ENCODE measurements at places on chromosomes 2 and 18. TPM values are rescaled to one million over a fixed set of nuclear protein-coding genes. Genes with fewer than 3 reads are reported as not detected.

DNA sequence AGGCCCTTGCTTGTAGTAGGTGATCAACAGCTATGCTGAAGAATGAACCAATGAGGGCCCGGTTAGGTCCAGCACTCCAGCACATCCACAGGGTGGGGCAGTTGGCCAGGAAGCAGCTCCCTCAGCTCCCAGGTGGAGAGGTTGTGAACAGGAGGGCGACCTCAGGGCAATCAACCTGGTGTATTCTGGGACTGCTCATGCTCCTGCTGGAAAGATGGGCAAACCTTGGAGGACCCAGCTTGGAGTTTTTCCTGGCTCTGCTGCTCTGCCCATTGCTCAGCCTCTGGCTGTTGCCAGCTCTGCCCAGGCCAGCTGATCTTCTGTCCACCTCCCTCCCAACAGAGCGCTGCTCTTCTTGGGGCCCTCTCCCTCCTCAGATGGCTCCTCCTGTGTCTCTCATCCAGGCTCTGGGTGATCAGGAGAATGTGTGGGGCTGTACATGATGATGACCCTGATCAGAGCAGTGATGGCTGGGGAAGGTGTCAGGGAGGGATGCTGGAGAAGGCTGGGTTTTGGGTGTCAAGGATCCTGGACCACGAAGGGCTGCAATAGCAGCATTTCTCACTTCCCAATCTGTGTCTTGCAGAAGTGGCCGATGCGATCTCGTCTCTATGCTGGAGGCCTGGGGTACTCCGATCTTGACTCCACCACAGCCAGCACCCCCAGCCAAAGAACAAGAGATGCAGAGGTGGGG lies 3.4 kb downstream of the TCF23 start:
- H3K27me3 ChIP-seq = no peaks in the 10 kb centered on the region
- H3K27ac ChIP-seq = no peak overlapping the region
- no peaks in the 10 kb centered on the region for H3K36me3 ChIP-seq
- H3K4me3 ChIP-seq = no peak overlapping the region
- no peaks in the 10 kb centered on the region for H3K4me1 ChIP-seq

DNA sequence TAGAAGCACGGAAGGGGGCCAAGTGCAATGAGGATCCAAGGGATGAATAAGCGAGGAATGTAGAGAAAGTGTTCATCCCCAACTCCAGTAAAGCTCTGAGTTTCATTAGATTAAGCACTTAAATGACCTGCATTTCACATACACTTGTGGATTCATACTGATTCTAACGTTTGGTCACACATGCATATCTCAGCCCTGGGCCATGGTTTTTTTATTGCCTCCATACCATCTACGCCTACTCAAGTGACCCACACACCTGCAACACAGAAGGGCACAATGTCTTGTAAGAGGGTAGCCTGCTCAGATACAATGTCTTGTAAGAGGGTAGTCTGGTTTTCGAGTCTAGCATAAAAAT lies 566 bp upstream of the MRPS5 start:
- peak overlapping the region; percentile 74 for H3K4me3 ChIP-seq
- peak overlapping the region; percentile 76 for H3K27ac ChIP-seq
- DNase-seq = no peak
- peaks cover 33% of the 10 kb centered on the region for H3K4me1 ChIP-seq

GRCh38 chr2:108613261-108614042 lies 79.2 kb downstream of the LIMS1 start:
- no peak overlapping the region for H3K4me3 ChIP-seq
- H3K36me3 ChIP-seq = no peaks in the 10 kb centered on the region
- H3K4me1 ChIP-seq = peaks cover 77% of the 10 kb centered on the region
- H3K27ac ChIP-seq = peak overlapping the region; percentile 75
- no peak for DNase-seq

GRCh38 chr2:145547620-145548019 lies 1027.7 kb upstream of the ZEB2 start:
- H3K27ac ChIP-seq = no peak overlapping the region
- DNase-seq = no peak
- no peak overlapping the region for H3K4me3 ChIP-seq
- no peaks in the 10 kb centered on the region for H3K4me1 ChIP-seq
- H3K36me3 ChIP-seq = no peaks in the 10 kb centered on the region
- no peaks in the 10 kb centered on the region for H3K27me3 ChIP-seq

DNA sequence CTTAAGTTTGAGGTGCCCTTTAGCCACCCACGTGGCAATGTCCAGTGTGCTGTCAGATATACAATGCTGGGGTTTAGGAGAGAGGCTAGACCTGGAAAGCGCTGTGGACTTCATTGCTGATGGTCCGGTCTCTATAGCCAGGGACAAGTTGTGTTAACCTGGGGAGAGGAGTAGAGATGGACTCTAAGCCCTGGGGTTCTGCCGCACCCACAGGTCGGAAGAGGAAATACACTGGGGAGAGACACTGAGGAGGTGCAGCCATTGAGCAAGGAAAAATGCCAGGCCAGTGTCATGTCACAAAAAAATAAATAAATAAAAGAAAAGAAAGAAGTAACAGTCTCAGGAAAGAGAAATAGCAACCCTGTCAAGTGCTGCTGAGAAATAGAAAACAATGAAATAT lies 106.9 kb upstream of the CBLN2 start:
- H3K27me3 ChIP-seq = no peaks in the 10 kb centered on the region
- H3K36me3 ChIP-seq = no peaks in the 10 kb centered on the region
- H3K4me3 ChIP-seq = no peak overlapping the region
- no peaks in the 10 kb centered on the region for H3K4me1 ChIP-seq
- no peak overlapping the region for H3K27ac ChIP-seq

- no peaks in the 10 kb centered on the region for H3K4me1 ChIP-seq
- DNase-seq = no peak
- no peaks in the 10 kb centered on the region for H3K27me3 ChIP-seq
- H3K27ac ChIP-seq = no peak overlapping the region
Measured at GRCh38 chr2:118264232-118264990, 176.1 kb downstream of the INSIG2 start.

DNA sequence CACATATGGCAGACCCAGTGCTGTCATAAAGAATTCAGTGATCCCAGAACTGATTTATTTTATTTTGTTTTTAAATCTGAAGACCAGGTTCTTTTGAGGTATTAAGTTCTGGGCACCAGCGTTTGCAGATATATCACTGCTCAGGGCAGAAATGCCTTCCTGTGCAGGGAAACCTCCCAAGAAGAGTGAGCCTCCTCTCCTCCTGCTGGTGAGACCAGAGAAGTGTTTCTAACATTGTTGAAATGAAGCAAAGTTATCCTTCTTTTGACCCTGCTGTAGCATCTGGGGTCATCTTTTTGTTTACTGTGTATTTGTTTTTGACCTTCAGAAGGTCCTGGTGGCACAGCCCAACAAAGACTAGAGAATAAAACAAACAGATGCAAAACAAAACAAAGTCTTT lies 94.0 kb downstream of the AQP4 start:
- H3K27me3 ChIP-seq = no peaks in the 10 kb centered on the region
- no peaks in the 10 kb centered on the region for H3K36me3 ChIP-seq
- no peak overlapping the region for H3K4me3 ChIP-seq
- DNase-seq = no peak
- H3K27ac ChIP-seq = no peak overlapping the region

GRCh38 chr2:234328444-234328990 lies 168.4 kb downstream of the ARL4C start:
- H3K27me3 ChIP-seq = no peaks in the 10 kb centered on the region
- H3K27ac ChIP-seq = no peak overlapping the region
- no peaks in the 10 kb centered on the region for H3K36me3 ChIP-seq
- no peak overlapping the region for H3K4me3 ChIP-seq
- H3K4me1 ChIP-seq = peaks cover 6% of the 10 kb centered on the region

GRCh38 chr18:80154293-80154692 lies 45.2 kb downstream of the ADNP2 start:
- no peaks in the 10 kb centered on the region for H3K27me3 ChIP-seq
- H3K36me3 ChIP-seq = no peaks in the 10 kb centered on the region
- no peaks in the 10 kb centered on the region for H3K4me1 ChIP-seq
- no peak for DNase-seq
- no peak overlapping the region for H3K27ac ChIP-seq
- no peak overlapping the region for H3K4me3 ChIP-seq

GRCh38 chr2:33190393-33190937 lies 243.7 kb downstream of the LTBP1 start:
- H3K27me3 ChIP-seq = no peaks in the 10 kb centered on the region
- DNase-seq = no peak
- H3K36me3 ChIP-seq = no peaks in the 10 kb centered on the region

GRCh38 chr18:55576001-55576400 lies 12.0 kb downstream of the TCF4 start:
- H3K36me3 ChIP-seq = no peaks in the 10 kb centered on the region
- no peak for DNase-seq
- no peaks in the 10 kb centered on the region for H3K27me3 ChIP-seq
- no peak overlapping the region for H3K27ac ChIP-seq
- H3K4me3 ChIP-seq = no peak overlapping the region

- no peak for DNase-seq
- H3K4me1 ChIP-seq = no peaks in the 10 kb centered on the region
- H3K27ac ChIP-seq = no peak overlapping the region
- peaks cover 7% of the 10 kb centered on the region for H3K27me3 ChIP-seq
- H3K4me3 ChIP-seq = no peak overlapping the region
- no peaks in the 10 kb centered on the region for H3K36me3 ChIP-seq
Measured at GRCh38 chr2:120586507-120587278, 149.0 kb upstream of the GLI2 start.

GRCh38 chr2:9983401-9984216 lies 32.1 kb downstream of the GRHL1 start:
- H3K36me3 ChIP-seq = no peaks in the 10 kb centered on the region
- H3K4me1 ChIP-seq = peaks cover 7% of the 10 kb centered on the region
- no peak overlapping the region for H3K27ac ChIP-seq
- DNase-seq = no peak

- no peaks in the 10 kb centered on the region for H3K4me1 ChIP-seq
- H3K27ac ChIP-seq = no peak overlapping the region
- no peaks in the 10 kb centered on the region for H3K27me3 ChIP-seq
- no peak overlapping the region for H3K4me3 ChIP-seq
- DNase-seq = no peak
Measured at GRCh38 chr2:7169593-7169992, 252.4 kb downstream of the RNF144A start.

DNA sequence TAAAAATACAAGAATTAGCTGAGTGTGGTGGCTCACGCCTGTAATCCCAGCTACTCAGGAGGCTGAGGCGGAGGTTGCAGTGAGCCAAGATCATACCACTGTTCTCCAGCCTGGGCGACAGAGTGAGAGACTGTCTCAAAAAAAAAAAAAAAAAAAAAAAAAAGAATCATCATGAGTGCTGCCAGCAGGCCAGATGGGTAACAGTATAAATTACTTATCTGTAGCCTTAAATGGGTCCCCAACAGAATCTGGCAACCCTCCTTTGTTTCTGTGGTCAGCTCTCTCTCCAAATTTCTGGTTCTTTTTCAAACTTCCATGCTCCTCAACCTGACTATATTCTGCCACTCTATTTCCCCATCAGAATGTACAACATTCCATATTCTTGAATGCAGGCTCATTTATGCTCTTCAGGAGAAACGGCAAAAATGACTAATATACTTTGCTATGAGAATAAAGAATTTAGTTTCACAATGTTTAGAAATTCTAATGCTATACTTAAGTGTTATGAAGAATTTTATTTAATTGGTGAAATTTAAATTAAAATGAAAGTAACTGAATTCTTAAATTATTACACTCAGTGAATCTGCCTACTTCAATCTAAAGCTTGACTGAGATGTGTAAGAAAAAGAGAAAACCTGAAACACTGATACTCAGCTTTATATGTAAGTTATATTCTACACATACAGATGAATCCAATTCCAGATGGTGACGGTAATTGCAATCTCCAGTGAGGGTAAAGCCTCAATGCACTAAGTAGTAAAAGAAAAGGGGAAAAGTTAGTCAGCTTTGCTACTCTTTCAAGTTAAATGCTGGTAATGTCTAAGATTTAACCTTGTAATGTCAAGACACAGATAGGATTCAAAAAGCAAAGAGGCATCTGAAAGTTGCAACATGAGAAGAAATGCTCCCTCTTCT lies 24.8 kb downstream of the LPIN2 start:
- no peak overlapping the region for H3K27ac ChIP-seq
- no peak overlapping the region for H3K4me3 ChIP-seq
- DNase-seq = no peak
- no peaks in the 10 kb centered on the region for H3K27me3 ChIP-seq
- H3K36me3 ChIP-seq = no peaks in the 10 kb centered on the region

DNA sequence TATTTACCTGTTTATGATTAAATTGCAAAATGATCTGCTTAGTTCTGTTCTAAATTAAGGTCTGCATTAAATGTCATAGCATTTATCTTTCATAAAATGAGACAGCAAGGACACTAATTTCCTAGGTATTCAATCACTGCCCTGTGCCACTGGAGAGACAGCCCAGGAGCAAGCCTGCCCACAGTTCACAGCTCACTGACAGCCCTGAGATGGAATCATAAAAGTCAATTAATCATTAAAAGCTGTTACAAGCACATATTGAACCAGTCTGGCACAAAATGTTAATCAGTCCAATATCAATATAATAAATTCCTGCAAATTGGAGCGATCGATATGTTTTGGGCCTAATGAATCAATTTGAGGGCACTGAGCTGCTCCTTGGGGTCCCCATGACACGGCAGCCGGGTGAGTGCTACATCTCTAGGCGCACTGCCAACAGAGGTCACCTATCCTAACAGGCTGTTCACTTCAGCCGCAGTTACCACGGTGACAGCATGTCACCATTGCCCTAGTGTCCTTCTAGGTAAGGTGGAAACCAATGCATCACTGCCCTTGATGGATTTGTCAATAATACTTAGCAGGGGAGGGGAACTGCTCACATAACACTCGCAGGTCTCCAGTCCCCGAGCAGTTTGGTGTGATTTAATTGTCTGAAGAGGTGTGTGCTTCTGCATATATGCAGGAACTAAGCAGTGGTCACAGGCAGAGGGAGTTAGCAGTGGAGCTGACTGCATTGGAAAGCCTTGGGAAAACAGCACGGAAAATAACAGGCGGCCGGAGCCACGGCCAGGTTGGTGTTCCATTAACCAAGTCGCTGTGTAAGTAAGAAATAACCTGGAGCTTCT lies 47.3 kb downstream of the POU3F3 start:
- no peaks in the 10 kb centered on the region for H3K4me1 ChIP-seq
- H3K36me3 ChIP-seq = no peaks in the 10 kb centered on the region
- no peak overlapping the region for H3K4me3 ChIP-seq
- DNase-seq = no peak
- no peak overlapping the region for H3K27ac ChIP-seq

GRCh38 chr18:79912409-79912991 lies 39.0 kb downstream of the SLC66A2 start:
- no peak overlapping the region for H3K4me3 ChIP-seq
- H3K4me1 ChIP-seq = peaks cover 9% of the 10 kb centered on the region
- DNase-seq = no peak

GRCh38 chr2:215476424-215476823 lies 40.6 kb upstream of the FN1 start:
- no peak overlapping the region for H3K27ac ChIP-seq
- H3K4me1 ChIP-seq = no peaks in the 10 kb centered on the region
- no peaks in the 10 kb centered on the region for H3K27me3 ChIP-seq

The RAB17 gene
- not detected for polyA plus RNA-seq

The CCDC74A gene
- polyA plus RNA-seq = 0.69 TPM

The FTCDNL1 gene
- 1.4 TPM for polyA plus RNA-seq

The SLC4A1AP gene
- 29.1 TPM for polyA plus RNA-seq

The PXDN gene
- 3.3 TPM for polyA plus RNA-seq

The EPB41L3 gene
- not detected for polyA plus RNA-seq

The VIT gene
- 0.08 TPM for polyA plus RNA-seq

The GPR45 gene
- not detected for polyA plus RNA-seq

The PRKRA gene
- polyA plus RNA-seq = 58.0 TPM

The EHD3 gene
- polyA plus RNA-seq = 4.3 TPM
